ENCODE measurements at places on chromosomes 2 and 18.

GRCh38 chr2:86453836-86454235 lies 12.7 kb downstream of the KDM3A start:
- DNase-seq: no peak

DNA sequence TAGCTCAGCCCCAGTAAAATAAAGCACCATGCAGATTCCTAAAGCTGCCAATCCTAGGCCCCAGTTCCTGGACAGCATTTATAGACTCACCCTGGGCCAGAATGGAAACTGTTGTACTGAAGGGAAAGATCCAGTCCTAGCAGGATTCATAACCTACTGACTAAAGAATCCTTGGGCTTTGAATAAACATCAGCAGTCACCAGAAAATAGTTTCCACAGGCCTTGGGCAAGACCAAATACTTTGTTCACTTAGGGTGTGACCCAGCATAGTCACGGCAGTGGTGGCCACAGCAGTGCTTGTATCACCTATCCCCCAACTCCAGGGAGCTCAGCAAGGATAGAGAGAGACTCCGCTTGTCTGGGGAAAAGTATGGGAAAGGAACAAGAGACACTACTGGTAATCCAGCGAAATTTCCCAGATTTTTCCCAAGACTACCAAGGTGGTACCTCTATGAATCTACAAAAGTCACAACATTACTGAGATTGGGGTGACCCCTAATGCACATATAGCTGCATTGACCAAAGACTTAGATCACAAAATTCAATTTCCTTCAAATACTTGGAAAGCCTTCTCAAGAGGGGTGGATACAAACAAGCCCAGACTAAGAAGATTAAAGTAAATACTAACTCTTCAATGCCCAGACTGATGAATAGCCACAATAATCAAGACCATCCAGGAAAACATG lies 748.1 kb upstream of the LRATD1 start:
- no peak for DNase-seq

DNA sequence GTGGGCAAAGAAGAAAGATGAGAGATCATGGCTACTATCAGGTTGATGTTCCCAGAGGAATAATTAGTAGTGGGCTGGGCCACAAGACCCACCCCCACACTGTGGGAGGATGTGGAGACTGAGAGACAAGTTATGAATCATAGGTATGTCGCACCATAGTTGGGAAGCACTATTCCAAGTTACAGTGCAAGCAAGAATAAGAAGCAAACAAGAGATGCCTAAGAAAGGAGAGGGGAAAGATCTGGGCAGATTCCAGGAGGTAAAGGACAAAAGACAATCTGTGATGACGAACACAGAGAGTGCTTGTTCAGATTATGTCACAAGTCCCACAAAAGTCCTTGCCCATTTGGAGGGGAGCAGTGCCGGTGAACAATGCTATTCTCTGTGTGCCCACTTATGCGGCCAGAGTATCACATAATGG lies 56.6 kb downstream of the FAM228A start:
- DNase-seq: no peak

DNA sequence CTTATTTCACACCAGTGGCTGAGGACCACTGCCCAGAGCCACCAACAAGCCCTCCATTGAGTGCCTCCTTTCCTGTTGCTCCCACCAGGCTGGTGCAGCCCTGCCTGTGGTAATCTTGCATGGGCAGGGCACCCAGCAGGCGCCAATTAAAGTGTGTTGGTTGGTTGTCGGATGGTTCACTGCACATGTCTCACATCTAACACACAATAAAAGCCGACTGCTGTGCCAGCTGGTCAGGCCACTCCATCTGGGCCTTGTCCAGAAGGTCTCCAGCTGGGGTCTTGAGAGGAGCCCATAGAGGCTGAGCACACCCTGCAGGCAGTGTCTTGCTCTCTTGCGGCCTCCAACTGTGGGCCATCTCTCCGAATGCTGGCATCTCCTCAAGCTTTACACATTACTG lies 494.8 kb upstream of the KLHL29 start:
- no peak for DNase-seq

DNA sequence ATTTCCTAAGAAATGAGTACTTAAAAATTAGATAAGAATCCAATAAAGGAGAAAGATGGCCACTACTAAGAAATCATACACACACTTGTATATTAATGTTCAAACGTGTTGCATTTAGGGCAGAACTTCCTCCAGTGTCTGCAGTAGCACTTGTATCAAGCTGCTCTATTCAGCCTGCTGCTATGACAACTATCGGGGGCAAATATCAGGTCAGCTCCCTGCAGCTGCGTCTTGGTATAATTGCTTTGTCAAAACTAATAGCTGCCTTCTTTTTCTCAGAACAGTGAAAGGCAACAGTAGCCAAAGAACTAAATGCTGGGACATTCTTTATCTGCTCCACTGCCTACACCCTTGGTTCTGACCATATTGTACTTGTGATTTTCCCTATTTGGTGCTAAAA lies 300.7 kb downstream of the NOL4 start:
- no peak for DNase-seq

- DNase-seq: no peak
These were observed 7.1 kb downstream of the KCNE4 start for GRCh38 chr2:223058952-223059716.

- DNase-seq: no peak
These were observed 101.9 kb upstream of the ARHGAP28 start for GRCh38 chr18:6627645-6628044.

GRCh38 chr2:174013315-174013751 lies 48.2 kb upstream of the SP3 start:
- DNase-seq: no peak

- DNase-seq: peak; percentile 23
These were observed 879 bp downstream of the TMEM178A start for GRCh38 chr2:39666491-39667101.

GRCh38 chr2:224941960-224942359 lies 100.3 kb downstream of the DOCK10 start:
- no peak for DNase-seq

DNA sequence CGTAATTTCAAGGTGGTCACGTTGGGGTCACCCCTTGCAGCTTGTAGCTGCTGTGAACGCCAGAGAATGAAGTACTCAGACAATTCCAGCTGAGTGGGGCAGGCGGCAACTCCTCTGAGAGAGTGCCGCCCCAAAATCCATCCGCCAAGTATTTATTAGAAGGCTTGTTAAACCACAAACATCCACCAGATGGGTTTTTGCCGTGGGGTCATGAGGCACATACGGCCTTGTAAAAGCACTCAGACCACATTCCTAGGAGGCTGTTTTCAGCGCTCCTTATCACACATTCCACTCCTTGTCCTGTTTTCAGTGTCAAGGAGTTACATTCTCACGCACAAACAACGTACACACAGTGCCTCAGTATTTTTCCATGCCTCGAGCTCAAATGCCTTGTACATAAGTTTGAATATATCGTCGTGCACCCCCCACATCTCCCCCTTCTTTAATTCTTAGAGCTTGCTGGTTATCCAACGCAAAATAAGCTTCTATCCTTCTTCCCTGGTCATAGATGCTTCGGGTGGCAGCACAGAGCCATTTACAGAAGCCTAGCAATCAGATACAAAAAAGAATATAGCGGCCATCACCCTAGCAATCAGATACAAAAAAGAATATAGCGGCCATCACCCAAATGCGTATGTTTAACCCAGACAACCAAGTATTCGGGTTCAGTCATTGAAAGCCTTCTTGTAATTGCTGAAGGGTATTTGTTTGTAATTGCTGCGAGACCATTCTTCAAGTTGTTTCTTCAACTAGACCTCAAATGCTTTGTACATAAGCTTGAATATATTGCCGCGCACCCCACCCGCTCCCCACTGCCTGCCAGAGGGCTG lies 7.3 kb downstream of the ALPP start:
- peak; percentile 49 for DNase-seq

Data from 8988T (cell line).